ENCODE measurements at places on chromosomes 11 and 22.

GRCh38 chr11:58057481-58057880 is 26.7 kb downstream of the OR6Q1 start:
- no peak for DNase-seq

DNA sequence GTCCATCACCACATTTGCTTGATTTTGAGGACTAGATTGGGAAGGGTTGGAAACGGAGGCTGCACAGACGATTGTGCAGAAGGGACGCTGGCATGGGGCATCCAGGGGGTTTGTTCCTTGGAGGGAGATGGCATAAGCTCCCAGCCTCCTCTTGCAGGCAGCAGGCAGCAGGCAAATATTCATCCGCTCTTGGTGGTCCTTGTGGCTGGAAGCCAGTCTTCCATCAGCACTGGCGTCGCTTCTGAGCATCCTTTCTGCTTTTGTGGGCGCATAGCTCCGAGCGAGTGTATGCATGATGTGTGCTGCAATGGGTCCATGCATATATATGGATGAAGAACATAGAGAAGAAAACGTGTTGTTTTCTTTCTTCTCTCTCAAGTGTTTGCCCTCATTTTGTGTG is 166.1 kb upstream of the NTM start:
- no peak for DNase-seq

DNA sequence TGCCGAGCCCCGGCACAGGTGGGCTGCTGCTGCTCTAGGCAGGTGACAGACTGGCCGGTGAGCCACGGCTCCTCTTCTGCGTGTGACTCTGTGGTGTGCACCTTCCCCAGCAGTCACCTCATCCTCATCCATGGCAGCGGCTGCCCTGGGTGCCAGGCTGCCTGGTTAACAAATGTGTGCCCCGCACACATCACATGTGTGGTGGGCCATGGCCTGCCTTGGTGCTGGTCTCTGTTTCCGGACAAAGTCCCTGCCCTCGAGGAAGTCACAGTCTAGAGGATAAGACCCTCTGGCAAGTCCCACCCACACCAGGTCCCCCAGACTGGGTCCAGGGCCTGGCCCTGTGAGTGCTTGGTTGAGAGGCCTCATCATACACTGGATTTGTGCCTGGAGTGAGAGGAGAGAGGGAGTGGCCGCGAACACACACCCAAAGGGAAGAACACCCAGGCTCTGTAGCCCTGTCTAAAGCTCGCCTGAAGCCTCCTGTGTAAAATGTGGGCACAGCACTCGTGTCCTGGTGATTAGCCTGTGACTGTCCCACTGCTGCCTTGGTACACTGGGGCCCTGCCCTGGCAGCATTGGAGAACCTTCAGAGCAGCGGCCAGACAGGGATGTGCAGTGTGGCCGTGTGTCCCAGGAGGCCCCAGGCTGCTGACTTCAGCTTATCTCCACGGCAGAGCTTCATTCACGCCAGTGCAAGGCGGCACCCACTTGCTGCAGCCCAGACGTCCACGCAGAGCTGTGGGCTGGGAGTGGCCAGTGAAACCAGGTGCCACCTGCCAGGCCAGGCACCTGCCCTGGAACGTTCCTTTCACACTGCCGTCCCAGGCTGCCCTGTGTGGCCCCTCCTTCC is 269.9 kb downstream of the TBC1D22A start:
- no peak for DNase-seq

DNA sequence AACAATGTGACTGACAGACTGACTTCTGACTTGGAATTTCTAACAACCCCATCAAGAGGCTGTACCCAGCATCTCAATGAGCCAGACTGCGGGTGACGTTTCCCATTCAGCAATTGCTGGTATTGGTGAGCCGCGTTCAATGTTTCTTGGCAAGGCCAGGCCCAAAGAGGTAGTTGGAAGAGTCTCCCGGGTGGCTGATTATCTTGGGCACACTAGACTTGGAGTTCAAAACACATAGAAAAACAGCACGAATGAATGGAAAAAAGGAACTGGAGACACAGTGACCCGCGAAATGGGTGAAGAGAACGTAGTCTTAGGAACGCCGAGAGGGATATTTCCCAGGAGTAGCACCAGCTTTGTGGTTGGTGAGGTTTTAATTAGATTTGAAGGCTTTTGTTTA is 115.7 kb downstream of the RPS6KA4 start:
- no peak for DNase-seq

DNA sequence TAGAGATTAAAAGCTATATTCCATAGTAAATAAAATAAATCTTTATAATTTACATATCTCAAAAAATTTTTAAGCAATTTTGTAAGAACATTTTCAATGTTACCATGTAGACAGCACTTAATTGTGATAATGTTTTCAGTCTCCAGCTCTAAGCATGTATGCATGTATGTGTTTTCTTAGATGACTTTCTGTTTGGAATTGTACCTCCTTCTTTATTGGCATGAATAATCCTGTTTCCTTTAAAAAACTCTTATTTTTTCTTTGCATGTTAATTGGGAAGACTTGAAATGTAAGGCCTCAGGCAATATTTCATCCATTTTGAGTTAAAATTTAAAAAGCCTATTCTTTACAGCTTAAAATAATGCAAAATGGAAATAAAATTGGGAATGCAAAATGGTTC is 2.0 kb upstream of the OR2AG1 start:
- DNase-seq, result no peak

Measured in GM04504 (cell line).